ENCODE measurements at places on chromosomes 16 and 17.

DNA sequence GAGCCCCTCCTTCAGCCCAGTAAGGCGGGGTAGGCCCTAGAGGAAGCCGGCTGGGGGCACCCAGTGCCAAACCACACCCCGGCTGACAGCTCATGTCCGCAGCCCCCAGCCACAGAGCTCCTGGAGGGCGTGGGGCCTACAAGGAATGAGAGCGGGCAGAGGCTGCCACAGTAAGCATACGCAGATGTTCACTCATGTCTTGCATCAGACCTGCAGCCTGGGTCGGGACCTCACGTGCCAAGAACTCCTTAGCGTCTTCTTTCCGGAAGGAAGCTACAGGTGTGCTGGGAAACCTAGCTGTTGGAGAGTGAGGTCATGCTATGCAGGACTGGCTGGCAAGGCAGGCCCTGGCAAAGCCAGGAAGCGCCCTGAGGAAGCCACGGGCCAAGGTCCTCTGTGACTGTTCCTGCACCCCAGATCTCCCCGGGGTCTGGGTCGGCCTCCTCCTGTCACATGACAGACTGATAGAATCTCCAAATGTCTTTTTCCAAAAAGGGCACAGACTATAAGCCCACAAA, 1.6 kb downstream of the ZNF598 start:
- no peak for DNase-seq

DNA sequence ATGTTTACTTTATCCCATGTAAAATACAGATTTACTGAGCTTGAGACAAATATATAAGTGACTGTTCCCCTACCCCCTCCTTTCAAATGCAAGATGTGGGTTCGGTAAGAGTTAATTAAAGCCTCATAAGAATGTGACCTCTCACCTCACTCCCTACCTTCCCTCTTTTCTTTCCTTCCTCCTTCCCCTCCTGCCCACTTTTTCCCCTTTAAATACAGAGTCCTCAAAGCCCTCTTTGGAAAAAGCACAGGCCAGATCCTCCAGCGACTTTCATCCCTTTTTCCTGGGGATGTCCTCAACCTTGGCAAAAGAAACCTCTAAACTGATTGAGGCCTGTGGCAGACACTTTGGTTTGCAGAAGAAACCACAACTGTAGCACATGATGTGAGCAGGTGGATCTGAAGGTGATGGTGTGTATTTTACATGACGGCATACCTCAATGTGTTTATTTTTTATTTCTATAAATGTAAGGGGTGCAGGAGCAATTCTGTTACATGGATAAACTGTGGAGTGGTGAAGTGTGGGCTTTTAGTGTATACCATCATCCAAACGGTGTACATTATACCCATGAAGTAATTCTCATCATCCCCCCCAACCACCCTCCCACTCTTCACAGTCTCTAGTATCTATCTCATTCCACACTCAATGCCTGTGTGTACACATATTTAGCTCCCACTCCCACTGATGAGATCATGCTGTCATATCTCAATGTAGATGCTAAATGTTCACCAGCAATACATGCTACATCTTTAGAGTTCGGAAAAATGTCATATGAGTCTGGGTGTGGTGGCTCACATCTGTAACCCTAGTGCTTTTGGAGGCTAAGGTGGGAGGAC, 77.7 kb downstream of the XYLT1 start:
- no peak for DNase-seq

DNA sequence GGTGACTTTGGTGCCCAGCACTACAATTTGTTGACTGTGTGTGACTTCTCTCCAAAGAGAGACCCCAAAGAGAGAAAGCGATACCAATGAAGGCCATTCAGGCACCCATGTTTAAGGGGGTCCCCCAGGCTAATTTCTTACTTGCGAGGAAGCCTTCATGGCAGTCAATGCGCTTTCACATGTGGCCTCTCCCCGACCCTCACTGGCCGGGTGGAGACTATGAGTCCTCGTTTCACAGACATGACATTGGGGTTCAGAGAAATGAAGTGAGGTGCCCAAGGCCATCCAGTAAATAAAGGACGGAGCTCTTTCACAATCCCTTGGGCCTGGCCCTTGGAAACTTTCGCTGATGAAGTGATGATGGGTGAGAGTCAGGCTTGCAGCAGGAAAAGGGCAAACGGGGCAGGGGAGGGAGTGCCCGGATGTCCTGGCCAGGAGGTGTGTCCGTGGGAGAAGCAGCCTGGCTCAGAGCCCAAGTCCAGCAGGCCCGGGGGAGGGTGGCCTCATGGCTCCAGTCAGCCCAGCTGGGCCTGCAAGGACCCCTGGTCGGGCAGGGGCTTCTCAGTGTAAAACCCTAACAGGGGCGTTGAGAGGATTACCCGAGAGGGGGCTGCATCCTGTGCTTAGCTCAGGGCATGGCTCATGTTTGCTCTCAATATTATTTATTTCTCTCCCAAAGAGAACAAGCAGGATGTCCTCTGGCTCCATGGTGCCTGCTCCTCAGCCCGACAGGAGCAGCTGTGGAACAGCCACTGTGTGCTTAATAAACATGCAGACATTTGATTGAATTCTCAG, 14.7 kb downstream of the TBX2 start:
- no peak for DNase-seq

DNA sequence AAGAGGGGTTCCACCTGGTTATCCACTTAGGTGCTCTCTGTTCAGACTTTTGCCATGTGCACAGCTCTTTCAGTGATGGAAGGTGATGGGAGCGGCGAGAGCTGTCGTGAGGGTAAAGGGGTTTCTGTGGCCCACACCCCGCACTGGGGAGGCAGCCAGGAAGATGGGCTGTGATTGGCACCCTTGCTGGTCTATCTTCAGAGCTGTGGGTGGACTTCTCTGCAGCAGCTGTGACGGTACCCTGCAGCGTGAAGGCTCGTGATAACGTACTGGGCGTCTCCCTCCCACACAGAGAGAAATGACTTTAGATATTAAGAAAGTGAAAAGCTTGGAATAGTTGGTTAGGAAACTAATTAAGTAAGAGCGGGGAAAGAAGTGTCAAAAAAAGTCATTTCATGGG, 45.8 kb downstream of the MPRIP start:
- DNase-seq: no peak

- DNase-seq: no peak
These were observed 18.1 kb downstream of the SPNS2 start for GRCh38 chr17:4516735-4517134.

GRCh38 chr16:78551487-78552085, 452.1 kb downstream of the WWOX start:
- no peak for DNase-seq

- DNase-seq: no peak
These were observed 128.4 kb downstream of the FOXL1 start for GRCh38 chr16:86706726-86707125.

- DNase-seq: no peak
These were observed 34.8 kb downstream of the MMD start for GRCh38 chr17:55386796-55387332.

GRCh38 chr17:7825206-7825990, 8.6 kb upstream of the KDM6B start:
- no peak for DNase-seq

GRCh38 chr17:74513987-74514631, 17.2 kb downstream of the CD300LB start:
- DNase-seq: peak; percentile 22

GRCh38 chr17:78921437-78921971, 3.7 kb downstream of the TIMP2 start:
- DNase-seq: no peak

- DNase-seq: no peak
These were observed 12.2 kb downstream of the RPL19 start for GRCh38 chr17:39212195-39212810.

GRCh38 chr16:27725236-27726000, 175.5 kb downstream of the KATNIP start:
- no peak for DNase-seq

DNA sequence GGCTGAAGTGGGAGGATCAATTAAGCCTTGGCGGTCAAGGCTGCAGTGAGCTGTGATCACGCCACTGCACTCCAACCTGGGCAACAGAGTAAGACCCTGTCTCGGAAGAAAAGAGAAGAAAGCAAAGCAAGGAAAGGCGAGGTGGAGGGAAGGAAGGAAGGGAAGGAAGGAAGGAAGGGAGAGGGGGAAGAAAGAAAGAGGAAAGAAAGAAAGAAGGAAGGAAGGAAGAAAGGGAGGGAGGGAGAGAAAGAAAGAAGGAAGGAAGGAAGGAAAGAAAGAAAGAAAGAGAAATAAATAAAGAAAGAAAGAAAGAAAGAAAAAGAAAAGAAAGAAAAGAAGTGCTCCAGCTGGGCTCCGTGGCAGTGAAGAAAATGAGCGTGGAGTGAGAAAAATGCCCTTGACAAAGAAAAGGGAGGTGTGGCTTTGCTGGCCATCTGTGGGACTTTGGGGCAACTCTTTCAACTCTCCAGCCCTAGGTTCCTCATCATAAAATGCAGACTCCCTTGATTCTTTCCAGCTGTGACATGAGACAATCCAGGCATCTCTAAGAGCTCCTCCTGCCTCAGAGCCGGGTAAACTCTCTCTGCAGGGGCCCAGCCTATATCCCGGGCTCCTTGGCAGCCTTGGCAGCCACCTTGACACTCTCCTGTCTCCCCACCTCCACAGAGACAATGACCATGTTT, 2.4 kb downstream of the GSDMA start:
- no peak for DNase-seq

- no peak for DNase-seq
These were observed 23.5 kb upstream of the SIAH1 start for GRCh38 chr16:48408688-48409087.

DNA sequence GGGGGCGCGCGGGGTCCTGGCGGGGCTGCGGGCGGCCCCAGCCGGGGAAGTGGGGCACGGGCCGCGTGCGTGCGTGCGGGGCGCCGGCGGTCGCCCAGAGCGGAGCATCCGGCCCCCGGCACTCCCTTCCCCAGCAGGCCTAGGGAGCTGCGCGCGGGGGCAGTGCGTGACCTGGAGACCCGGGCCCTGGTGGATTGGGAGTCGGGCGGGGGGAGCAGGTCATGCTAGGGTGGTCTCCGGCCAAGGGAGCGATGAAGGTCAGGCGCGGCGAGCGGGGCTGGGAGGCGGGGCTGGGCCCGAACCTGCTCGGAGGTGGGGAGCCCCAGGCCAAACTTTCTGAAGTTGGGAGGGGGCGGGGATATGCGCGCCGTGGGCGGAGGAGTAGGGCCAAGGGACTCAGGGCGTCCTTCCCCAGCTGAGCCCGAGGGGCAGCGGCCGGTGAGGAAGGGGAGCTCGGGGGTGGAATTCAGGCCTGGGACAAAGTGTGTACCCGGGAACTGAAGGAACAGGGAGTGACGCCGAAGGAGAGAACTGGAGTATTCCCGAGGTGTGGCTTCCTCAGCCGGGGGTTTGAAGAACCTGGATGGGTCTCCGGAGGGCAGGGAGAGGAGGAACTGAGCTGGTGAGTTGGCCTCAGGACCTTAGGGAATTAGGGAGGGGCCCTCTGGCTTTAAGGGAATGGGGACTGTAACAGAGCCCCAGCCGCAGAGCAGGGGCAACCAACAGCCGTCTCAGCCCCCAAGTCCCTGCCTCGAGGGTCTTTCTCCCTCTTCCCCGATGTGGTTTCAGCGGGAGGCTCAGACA, 589 bp downstream of the XYLT2 start:
- no peak for DNase-seq

DNA sequence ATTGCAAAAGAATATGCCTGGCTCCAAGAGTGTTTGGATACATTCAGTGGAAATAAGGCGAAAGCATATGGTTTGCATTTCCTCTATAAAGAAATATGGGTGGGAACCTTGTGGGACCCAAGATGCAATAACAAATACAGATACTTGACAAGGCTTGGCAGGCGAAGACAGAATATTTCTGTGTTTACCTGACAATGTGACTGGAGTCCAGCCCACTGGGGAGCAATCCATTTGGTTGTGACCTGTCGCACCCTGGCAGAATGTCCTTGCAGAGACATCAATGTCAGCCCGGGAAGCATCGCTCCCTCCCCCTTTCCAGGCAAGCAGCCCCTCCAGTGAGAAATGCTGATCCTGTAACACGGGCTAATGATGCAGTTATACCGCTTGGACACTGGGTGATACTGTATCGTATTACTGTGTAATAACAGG, 296.6 kb downstream of the MAF start:
- no peak for DNase-seq

- DNase-seq: no peak
These were observed 71.1 kb downstream of the RPH3AL start for GRCh38 chr17:281365-281999.

GRCh38 chr17:48526608-48527546, 3.9 kb downstream of the HOXB1 start:
- no peak for DNase-seq

DNA sequence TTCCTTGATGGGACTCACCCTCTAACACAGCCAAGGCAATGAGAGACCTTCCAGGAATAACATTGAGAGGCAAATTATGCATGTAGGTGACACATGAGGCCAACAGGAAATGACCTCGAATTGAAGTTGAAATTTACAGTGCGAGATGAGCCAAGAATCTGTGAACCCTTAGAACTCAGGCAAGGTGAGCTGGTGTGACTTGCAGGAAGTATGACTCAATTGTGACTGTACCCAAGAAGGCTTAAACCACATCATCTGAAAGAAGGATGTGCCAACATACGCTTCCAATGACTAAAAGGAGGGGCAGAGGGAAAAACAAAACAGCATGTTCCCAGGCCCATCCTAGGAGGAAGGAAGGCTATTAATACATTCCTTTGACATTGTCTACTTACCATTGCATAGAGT, 44.8 kb downstream of the PITPNC1 start:
- peak; percentile 59 for DNase-seq

DNA sequence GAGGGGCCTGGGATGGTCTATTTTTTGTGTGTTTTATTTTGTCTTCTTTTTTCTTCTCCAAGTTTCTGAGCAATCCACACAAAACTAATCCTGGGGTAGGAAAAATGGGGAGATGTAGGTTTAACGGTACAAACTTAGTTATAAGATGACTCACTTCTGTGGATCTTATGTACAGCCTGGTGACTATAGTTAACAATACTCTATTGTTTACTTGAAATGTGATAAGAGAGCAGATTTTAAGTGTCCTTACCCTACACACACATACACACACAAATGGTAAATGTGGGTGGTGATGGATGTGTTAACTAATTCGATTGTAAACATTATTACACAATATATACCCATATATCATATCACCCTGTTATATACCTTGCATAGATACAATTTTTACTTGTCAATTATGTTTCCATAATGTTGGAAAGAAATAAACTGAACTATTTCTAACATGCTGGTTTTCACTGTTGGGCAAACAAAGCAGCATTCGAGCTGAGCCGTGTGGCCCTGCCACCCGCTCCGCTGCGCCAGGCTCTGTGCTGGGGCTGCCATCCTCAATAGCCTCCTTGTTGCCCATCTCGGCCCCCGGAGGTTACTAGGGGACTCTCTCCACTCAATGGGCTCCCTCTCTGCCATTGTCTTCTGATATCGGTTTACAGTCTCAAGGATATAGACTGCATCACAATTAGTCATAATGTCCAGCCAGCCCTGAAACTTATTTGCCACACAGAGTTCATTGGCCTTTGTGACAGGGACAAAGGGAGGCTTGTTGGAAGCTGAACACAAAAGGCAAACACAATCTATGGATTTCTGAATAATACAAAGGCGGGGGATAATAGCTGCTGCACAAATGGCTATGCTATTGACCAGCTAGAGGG, 380.3 kb upstream of the MAF start:
- no peak for DNase-seq

Data from stimulated activated CD8-positive, alpha-beta memory T cell treated with anti-CD3 and anti-CD28 coated beads, Interleukin-7, amount 100 ng/mL, for 4 hours (primary cell).